Spleen (tissue), 13 donors: ENCODE measurements at places on chromosomes 12 and 14. TPM values are rescaled to one million over a fixed set of nuclear protein-coding genes. Genes with fewer than 3 reads are reported as not detected.

The IL31 gene
- not detected for polyA plus RNA-seq

The GPRC5D gene
- polyA plus RNA-seq: 0.23 TPM

The PPM1H gene
- polyA plus RNA-seq: 0.33 TPM

The PTPRQ gene
- polyA plus RNA-seq: 0.03 TPM

The POTEG gene
- polyA plus RNA-seq: not detected

DNA sequence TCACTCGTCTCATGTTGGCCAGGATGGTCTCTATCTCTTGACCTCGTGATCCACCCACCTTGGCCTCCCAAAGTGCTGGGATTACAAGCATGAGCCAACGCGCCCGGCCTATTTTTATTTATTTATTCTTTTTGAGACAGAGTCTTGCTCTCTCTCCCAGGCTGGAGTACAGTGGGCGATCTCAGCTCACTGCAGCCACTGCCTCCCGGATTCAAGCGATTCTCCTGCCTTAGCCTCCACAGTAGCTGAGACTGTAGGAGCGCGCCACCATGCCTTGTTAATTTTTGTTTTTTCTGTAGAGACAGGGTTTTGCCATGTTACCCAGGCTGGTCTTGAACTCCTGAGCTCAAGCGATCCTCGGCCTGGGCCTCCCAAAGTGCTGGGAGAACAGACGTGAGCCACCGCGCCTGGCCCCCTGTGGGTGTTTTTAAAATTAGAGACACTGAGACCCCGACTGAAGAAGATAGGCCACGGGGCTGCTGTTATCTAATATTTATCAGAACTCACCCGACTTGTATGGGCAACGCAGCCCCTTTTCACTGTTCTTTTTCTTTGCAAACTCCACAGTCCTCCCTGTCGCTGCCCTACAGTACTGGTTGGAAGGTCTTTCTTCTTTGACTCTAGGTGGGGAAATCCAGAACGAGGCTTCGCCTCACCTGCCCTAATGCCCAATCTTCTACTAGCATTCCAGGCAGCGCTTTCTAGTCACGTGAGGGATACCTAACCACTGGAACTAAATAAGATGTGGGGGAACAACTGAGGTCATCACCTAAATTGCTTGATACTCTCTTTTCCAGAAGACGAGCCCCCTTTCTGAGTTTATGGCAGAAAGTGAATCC lies 1.4 kb upstream of the GABARAPL1 start:
- peaks cover 6% of the 10 kb centered on the region for H3K4me1 ChIP-seq
- H3K27me3 ChIP-seq: no peaks in the 10 kb centered on the region
- DNase-seq: no peak
- peaks cover 5% of the 10 kb centered on the region for H3K36me3 ChIP-seq
- peak overlapping the region; percentile 76 for H3K4me3 ChIP-seq
- peak overlapping the region; percentile 96 for H3K27ac ChIP-seq

DNA sequence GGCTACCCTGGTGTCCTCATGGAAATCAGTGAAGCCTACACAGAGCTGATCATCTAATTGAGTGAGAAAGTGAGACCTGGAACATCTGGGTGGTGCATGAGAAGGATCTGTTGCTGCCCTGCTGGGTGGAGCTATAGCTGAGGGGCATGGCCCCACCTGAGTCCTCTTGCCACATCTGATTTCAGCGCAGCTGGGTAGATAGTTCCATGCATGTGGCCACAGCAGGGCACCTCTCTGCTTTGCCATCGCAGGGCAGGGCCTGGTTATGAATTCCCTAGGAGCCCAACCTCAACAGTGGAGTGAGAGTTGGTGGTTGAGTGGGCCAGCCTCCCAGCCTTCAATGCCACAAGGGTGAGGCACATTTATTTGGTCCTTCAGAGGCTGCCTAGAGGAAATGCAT lies 407.8 kb downstream of the BCL11B start:
- H3K36me3 ChIP-seq: no peaks in the 10 kb centered on the region
- no peak for DNase-seq
- no peak overlapping the region for H3K27ac ChIP-seq
- no peaks in the 10 kb centered on the region for H3K4me1 ChIP-seq
- H3K27me3 ChIP-seq: no peaks in the 10 kb centered on the region

- no peak for DNase-seq
- H3K4me1 ChIP-seq: no peaks in the 10 kb centered on the region
- no peak overlapping the region for H3K27ac ChIP-seq
- H3K27me3 ChIP-seq: no peaks in the 10 kb centered on the region
- H3K4me3 ChIP-seq: peak overlapping the region; percentile 43
Measured at GRCh38 chr12:130818272-130818634, 20.8 kb downstream of the STX2 start.

DNA sequence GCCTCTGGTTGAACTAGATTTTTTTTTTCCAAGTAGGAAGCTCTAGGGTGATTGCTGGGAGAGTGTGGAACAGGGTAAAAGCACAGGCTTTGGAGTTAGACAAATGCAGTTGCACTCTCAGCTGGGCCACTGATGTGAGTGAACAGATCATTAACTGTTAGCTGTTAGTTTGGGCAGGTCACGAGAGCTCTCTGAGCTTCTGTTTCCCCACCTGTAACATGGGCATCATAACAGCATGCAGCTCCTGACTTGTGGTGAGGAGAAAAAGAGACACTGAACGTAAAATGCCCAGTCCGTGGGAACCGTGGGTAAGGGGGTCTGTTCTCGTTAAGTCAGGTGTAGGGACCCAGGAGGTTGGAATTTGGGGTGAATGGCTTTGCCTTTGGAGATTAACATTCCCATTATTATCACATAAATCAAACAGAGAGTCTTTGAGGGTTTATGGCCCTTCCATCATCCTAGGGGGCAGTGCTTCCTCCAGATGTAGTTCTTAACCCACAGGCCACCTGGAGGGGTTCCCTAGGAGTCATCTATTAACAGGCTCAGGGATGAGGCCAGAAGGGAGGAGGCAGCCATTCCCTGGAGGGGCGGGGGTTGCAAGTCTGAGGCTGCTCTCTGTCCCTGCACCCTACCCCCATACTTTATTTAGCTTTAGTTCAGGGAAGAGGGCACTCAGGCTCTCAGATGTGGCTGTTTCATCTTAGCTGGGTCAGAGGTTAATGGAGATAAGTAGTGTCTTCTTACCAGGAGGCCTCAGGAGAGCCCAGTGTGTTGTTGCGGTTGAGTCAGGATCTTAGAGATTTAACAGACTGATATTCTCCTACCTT lies 135.2 kb downstream of the DACT1 start:
- no peaks in the 10 kb centered on the region for H3K4me1 ChIP-seq
- H3K27me3 ChIP-seq: no peaks in the 10 kb centered on the region
- no peak overlapping the region for H3K4me3 ChIP-seq
- no peak overlapping the region for H3K27ac ChIP-seq
- no peaks in the 10 kb centered on the region for H3K36me3 ChIP-seq

GRCh38 chr12:111377440-111377839 lies 8.5 kb upstream of the PHETA1 start:
- H3K4me3 ChIP-seq: no peak overlapping the region
- H3K4me1 ChIP-seq: no peaks in the 10 kb centered on the region

DNA sequence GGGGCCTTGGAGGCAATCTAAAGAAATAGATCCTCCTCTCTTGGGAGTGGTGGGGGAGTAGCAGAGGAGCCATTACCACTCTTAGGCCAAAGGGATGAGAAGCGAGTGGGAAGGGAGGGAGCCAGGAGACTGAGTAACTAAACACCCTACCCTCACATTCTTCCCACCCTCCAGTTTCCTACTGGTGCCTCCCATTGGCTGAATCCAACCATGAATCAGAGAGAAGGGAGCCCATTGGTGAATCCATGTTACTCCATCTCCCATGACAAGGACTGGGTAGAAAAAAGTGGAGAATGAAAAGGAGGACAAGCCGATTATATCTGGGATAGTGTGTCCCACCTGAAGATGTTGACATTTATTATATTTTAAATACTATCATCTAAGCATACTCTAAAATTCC lies 76.8 kb upstream of the LHX5 start:
- H3K27ac ChIP-seq: no peak overlapping the region
- H3K4me3 ChIP-seq: no peak overlapping the region
- DNase-seq: no peak
- no peaks in the 10 kb centered on the region for H3K4me1 ChIP-seq
- H3K27me3 ChIP-seq: no peaks in the 10 kb centered on the region

GRCh38 chr12:54261815-54262402 lies 18.0 kb downstream of the CBX5 start:
- H3K27ac ChIP-seq: no peak overlapping the region
- no peak overlapping the region for H3K4me3 ChIP-seq
- no peaks in the 10 kb centered on the region for H3K27me3 ChIP-seq
- no peak for DNase-seq
- H3K4me1 ChIP-seq: peaks cover 49% of the 10 kb centered on the region

DNA sequence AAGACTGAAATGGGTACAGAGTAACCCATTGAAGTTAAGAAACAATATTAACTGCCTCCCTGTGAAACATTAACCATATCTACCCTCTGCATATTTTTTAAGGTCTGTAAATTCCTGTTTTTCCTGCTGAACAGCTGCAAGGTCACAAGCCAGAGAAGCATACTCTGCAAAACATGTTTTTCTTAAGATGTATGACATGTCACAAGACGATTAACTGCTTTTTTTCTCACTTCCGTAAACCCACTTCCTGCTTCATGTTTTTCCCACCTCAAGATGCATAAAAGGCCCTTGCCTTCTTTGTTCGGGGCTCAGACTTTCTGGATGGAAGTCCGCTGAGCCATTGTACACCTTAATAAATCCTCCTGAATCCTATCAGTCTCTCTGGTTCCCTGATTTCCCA lies 504.7 kb upstream of the MIS18BP1 start:
- no peak overlapping the region for H3K27ac ChIP-seq
- H3K4me3 ChIP-seq: no peak overlapping the region
- no peak for DNase-seq
- H3K36me3 ChIP-seq: no peaks in the 10 kb centered on the region
- H3K4me1 ChIP-seq: no peaks in the 10 kb centered on the region

GRCh38 chr12:13347241-13348043 lies 150.9 kb downstream of the EMP1 start:
- H3K36me3 ChIP-seq: no peaks in the 10 kb centered on the region
- H3K27ac ChIP-seq: no peak overlapping the region
- no peaks in the 10 kb centered on the region for H3K4me1 ChIP-seq
- H3K4me3 ChIP-seq: no peak overlapping the region
- no peaks in the 10 kb centered on the region for H3K27me3 ChIP-seq

DNA sequence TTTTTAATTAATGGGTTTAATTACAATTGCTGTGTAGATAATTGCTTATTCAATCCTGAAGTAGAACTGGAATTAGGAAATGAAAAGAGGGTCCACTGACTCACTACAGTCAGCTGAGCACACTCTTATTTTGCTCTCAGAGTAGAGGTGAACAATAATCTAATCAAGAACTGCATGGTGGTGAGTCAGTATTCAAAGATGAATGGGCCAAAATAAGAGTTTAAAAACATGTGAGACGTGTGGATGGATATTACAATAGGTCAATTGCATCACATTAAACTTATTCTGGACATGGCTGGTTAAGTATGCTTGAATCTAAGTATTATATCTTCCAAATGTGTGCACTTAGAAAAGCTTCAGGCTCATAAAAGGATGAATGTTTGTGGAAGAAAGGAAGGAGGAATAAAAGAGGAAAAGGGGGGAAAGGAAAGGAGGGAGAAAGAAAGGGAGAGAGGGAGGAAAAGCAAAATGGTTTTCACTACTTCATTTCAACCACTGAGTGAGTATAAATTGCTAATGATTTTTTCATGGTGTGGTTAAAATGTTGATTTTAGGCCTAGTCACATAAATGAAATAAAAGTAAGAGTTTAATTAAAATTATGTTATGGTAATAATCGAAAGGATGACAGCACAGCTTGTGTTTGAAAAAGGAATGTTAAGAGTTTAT lies 27.0 kb upstream of the EEA1 start:
- no peak overlapping the region for H3K27ac ChIP-seq
- no peaks in the 10 kb centered on the region for H3K4me1 ChIP-seq
- H3K4me3 ChIP-seq: no peak overlapping the region
- H3K36me3 ChIP-seq: no peaks in the 10 kb centered on the region

GRCh38 chr12:46472893-46473633 lies 100.5 kb upstream of the SLC38A2 start:
- no peaks in the 10 kb centered on the region for H3K27me3 ChIP-seq
- H3K27ac ChIP-seq: peak overlapping the region; percentile 80
- peaks cover 64% of the 10 kb centered on the region for H3K4me1 ChIP-seq
- DNase-seq: no peak
- H3K36me3 ChIP-seq: no peaks in the 10 kb centered on the region
- H3K4me3 ChIP-seq: no peak overlapping the region

DNA sequence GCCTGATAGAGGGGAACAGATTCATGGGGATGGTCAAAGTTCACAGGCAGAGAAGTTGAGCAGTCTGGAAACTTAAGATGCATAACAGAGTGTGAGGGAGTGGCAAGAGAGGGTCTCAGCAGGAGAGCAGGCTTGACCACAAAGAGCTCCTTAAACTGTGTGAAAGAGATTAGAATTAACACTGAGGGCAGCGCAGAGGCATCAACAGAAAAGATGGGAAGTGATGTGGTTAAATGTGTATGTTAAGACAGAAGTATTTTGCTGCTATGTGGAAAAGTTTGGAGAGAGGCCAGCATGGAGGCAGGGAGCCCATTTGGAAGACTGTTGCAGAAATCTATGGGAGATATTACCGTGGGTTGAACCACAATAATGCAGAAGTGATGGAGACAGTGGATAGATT lies 122.7 kb upstream of the LMNTD1 start:
- no peak for DNase-seq
- H3K36me3 ChIP-seq: no peaks in the 10 kb centered on the region
- no peaks in the 10 kb centered on the region for H3K27me3 ChIP-seq
- no peak overlapping the region for H3K4me3 ChIP-seq

DNA sequence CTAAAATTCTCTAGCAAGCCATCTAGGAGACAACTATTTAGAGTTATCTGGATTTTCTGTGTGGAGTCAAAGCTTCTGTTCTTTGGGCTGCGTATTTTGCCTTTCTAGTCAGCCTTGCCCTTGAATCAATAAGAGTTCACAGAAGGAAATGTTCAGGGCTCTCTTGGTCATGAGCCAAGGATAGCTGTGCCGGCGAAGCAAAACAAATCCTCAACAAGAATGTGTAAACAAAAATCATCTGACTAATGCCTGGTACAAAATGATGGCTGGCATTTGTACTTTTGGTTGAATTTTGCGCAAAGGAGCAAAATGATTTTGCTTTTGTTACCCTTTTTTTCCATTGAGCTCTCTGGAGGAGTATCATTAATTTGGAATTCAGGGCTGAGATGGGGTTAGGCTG lies 171.1 kb downstream of the DACT1 start:
- no peak overlapping the region for H3K4me3 ChIP-seq
- no peak for DNase-seq
- no peak overlapping the region for H3K27ac ChIP-seq
- no peaks in the 10 kb centered on the region for H3K36me3 ChIP-seq
- no peaks in the 10 kb centered on the region for H3K4me1 ChIP-seq

DNA sequence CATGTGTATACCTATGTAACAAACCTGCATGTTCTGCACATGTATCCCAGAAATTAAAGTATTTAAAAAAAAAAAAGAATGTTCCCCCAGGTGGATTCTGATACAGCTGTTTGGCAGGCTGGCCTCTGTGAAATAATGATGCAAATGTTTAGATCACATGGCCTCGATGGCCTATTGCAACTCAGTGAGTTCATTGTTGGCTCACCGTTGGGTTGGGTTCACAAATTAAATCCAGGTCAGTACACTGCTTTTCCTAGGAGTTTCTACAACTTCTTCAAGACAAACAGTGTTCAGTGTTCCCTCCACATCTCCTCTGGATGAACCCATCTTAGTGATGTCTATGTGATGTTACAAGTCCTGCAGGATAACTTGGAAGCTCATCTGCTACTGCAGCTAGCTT lies 58.3 kb upstream of the STXBP6 start:
- no peak overlapping the region for H3K27ac ChIP-seq
- H3K4me3 ChIP-seq: no peak overlapping the region
- H3K36me3 ChIP-seq: no peaks in the 10 kb centered on the region
- no peaks in the 10 kb centered on the region for H3K4me1 ChIP-seq
